BE2C (cell line): ENCODE measurements at places on chromosomes 4 and X.
A peak's percentile ranks its signal among the peaks of the same experiment; 100 is the strongest.

DNA sequence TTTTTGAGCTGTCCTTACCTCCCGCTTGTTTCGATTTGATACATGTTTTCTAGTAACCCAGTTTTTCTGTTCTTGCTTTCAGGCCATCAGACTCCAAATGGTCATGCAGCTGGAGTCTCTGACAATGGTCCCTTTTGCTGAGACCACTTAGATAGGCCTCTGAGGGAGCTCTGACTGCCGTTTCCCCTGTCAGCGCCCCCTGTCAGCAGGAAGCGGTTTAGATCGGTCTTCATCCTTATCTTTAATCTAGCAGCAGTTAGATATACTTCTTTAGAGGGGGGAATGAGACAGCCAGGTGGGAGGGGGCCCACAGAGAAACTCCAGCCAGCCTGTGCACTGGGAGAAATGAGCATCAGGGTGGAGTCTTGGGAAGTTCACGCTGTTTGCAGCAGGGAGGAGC lies 457.9 kb downstream of the GPAT3 start:
- peak; percentile 19 for DNase-seq

GRCh38 chr4:73499996-73500765 lies 18.6 kb downstream of the AFM start:
- no peak for DNase-seq

DNA sequence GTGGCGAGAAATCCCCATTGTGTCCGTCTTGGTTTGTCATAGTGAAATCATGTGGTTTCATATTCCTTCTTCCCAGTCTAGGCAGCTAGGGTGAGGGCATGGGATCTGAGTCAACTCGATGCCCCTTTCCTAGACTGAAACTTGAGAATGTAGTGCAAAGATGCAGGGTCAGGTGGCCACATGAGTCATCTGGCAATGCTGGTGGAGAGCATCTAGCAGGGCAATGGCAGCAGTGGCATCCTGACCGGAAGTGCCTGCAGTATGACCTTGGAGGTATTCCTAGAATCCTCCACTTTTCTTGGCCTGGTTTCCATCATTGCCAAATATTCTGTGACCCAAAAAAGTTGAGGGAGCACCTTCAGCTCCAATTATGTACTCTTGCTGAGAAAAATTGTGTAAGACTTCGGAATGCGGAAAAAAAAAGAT lies 39.1 kb upstream of the TMEM184C start:
- no peak for DNase-seq

GRCh38 chr4:90580326-90580725 lies 453.1 kb downstream of the CCSER1 start:
- peak; percentile 37 for DNase-seq

- no peak for DNase-seq
These were observed 192.7 kb downstream of the PTTG2 start for GRCh38 chr4:38152721-38153386.

DNA sequence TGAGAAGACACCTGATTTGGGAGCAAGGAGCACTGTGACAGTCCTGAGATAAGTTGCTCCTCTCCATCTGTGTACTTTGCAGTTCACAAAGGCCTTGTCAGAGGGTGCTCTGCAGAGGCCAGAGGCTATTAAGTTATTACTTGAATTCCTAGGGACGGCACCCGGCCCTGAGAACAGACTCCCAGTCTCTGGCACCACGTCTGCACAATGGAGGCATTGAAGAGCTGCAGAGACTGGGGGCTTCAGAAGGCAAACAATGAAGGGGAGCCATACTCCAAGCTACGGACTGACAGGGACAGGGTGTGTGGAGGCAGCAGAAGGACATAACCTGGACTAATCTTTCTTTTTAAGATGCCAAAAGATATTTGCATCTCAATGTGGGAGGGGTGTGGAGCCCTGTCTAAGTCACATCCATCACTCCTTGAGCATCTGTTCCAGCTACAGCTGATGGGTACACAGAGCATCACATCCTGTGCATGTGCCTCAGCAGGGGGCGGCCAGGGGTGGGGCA lies 11.5 kb downstream of the RASGEF1B start:
- no peak for DNase-seq

GRCh38 chr4:16692046-16692445 lies 206.4 kb downstream of the LDB2 start:
- no peak for DNase-seq

DNA sequence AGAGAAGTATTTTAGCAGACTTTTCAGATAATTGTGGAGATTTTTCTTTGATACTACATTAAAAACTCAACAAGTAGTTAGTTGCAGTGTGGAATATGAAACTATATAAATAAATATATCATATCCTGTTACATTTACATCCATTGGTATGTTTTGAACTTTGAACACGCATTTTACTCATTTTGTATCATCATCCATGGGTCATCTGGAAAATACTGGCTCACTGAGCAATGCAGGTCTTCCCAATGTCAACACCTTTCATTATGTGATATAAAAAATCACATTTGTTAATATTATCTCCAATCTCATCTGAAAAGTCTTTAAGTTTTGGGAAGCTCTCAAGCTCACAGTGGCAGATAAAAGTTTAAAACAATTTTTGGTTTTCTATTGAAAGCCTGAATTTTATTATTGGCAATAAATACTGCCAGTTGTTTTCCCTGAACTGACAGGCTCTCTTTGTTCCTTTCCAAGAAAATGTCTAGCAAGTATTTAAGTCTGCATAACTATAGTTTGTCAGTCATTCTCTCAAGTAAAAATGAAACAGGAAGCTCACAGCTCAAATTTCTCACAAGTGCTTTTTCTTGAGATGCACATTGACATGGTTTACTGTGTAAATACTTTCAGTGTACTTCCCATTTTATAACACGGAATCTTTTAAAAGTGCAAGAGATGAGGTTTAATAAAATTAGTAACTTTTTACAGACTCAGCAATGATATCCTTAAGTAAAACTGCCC lies 183.5 kb upstream of the GPC4 start:
- no peak for DNase-seq

- DNase-seq: peak; percentile 14
These were observed 66.8 kb downstream of the POLA1 start for GRCh38 chrX:24760363-24761000.

GRCh38 chrX:71632923-71633657 lies 14.8 kb upstream of the CXCR3 start:
- DNase-seq: no peak

- no peak for DNase-seq
These were observed 164.8 kb downstream of the CHM start for GRCh38 chrX:85882601-85883000.

- DNase-seq: no peak
These were observed 129.0 kb upstream of the FAM47B start for GRCh38 chrX:34813618-34814017.

DNA sequence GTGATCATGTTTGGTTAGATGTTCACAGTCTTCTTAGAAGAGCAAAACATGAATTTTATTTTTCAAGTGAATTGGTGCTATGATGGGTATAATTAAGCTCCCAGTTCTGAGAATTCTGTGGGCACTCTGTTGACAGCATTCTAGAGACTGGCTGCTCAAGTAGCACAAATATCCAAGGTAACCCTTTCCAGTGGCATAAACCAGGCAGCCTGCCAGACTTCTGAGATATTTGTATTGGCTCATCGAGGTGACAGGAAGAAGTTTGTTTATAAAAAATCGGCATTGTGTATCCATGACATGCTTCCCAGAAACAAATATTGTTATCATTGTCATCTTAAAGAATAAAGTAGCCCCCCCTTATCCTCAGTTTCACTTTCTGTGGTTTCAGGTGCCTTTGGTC lies 28.3 kb downstream of the LANCL3 start:
- DNase-seq: no peak

GRCh38 chr4:184373886-184374405 lies 100.4 kb downstream of the IRF2 start:
- no peak for DNase-seq

DNA sequence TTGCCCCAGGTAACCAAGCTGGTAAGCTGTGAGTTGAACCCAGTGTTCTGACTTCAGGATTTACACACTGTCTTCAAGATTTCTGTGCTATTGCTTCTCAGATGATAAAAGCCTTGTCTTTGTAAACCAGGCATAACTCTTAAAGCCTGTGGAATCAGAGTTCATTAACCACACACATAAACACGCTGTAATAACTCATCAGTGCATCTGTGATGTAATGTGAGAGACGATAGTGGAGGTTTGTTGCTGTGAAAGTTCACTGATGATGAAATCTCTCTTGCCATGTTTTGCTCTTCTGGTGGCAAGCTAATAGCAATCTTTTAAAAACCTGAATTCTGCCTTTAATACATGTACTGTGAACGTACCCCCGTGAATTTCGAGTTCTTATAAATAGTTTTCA lies 41.5 kb downstream of the CLCN4 start:
- no peak for DNase-seq

- no peak for DNase-seq
These were observed 93.9 kb downstream of the NSUN7 start for GRCh38 chr4:40843696-40844095.

- no peak for DNase-seq
These were observed 53.5 kb downstream of the FABP2 start for GRCh38 chr4:119268466-119268865.

GRCh38 chr4:158020176-158020575 lies 152.6 kb downstream of the GASK1B start:
- no peak for DNase-seq

- DNase-seq: peak; percentile 16
These were observed 158.2 kb upstream of the MAP3K15 start for GRCh38 chrX:19673375-19674040.

DNA sequence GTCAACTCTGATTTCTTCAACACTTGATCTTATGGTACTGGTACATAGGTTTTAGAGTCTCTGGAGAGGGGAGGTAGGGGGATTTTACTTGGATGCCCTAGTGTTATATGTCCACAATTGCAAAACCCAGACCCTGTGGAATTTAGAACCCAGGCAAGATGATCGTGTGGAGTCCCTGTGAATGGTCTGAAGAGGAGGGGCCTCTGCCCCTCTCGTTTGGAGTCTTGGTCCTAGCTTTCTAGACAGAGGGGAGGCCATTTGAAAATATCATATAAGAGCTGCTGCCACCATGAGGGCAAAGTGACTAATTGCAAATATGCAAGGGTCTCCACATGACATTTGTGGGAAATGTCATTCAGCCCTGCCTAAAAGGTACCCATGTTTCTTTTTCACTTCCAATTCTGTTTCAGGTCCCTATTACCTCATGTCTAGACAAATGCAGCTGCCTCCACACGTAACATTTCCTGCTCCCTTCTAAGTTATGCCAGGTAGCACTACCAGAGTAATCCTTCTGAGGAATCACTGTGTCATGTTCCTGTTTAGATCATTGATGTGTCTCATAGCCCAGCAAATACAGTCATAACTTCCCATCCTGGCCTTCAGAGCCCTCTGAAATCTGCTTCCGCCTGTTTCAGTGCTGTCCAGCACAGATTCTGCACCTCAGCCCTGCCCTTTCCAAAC lies 126.8 kb downstream of the KLHL8 start:
- peak; percentile 63 for DNase-seq

DNA sequence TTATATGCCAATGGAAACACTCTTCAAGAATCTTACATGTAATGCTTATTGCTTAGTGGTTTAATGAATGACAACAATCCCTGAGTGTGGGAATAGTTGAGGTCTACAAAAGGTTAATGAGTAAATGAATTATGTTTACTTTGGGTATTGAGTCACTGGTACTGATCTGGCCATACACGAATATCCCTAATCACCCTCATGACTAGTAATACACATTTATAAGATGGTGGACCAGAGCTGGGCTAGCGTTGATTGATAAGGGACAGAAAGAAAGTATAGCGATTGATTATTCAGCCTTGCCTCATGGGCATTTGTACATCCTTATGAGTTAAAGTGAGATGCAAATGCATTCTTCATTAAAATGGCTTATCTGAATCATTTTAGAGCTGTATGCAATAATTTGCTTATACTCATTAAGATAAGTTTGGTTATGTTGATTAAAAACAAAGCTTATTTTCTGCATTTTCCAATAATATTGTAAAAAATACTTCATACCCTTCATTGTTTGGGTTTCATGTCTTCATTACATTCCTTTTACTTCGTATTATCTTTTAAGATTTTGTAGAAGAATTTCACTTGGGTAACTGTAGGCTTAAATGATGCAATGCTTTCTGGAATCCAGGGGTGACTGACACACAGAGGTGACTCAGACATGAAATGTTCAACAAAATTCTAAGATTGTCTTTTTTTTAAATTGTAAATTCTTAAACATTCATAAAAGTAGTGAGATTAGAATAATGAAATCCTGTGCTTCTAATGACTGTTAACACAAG lies 47.4 kb downstream of the FGF2 start:
- DNase-seq: no peak

- DNase-seq: no peak
These were observed 5.3 kb downstream of the IGFBP7 start for GRCh38 chr4:57104706-57105560.

DNA sequence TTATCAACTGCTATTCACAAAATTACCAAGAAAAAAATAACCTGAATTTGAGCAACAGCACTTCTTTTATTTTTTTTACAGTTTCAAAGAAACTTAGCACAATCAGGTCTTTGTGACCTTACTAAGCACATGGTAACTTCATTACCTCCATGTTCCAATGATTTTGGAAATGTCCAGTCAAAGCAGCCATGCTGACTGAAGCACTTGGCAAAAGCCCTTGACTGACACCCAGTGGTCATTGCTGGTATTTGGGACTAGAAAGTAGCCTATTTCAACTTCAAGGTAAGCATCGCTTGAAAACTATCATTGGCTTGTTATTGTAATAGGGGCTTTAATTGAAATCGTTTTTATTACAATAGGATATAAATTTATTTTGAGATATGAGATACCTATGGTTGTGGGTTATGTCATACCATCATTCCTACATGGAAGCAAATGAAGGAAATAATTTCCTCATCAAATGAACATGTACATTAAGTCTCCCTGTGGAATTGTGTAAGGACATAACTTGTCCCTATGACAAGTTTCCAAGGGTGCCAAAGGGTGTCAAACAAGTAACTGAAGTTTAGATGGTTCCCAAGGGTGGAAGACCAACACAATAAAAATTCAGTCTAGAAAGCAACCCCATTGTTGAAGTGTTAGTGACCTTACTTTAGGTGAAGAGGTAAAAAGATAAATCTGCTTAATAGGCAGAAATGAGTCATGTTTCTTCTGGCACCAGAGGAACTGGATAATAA lies 15.2 kb upstream of the ANXA10 start:
- DNase-seq: peak; percentile 75

GRCh38 chrX:54166915-54167314 lies 16.1 kb downstream of the FAM120C start:
- DNase-seq: no peak

DNA sequence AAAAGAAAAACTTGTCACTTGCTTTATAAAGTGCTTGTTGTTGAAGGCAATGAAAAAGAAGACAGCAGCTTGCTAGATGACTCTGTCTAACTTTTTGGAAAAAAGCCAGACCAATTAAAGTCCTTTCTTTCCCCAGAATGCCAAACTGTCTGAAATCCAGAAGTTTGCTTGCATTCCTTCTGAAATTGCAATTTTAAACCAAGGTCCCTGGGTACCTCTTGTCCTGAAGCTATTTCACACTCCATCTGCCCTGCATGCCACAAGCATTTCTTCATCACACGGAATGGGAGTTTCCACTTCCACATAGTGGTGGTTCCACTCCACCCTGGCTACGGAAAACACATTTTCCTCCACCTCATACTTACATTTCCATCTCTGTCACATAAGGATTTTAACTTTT lies 101.0 kb downstream of the PAPSS1 start:
- no peak for DNase-seq

- no peak for DNase-seq
These were observed 473.4 kb upstream of the FTHL17 start for GRCh38 chrX:31545191-31545590.

GRCh38 chr4:123553279-123553678 lies 156.7 kb downstream of the SPRY1 start:
- no peak for DNase-seq

- DNase-seq: no peak
These were observed 49.0 kb downstream of the TBC1D19 start for GRCh38 chr4:26632916-26633315.

GRCh38 chrX:103756736-103757135 lies 19.9 kb upstream of the PLP1 start:
- DNase-seq: no peak
